Fibroblast of lung (primary cell): ENCODE measurements at places on chromosomes 13 and 19.

DNA sequence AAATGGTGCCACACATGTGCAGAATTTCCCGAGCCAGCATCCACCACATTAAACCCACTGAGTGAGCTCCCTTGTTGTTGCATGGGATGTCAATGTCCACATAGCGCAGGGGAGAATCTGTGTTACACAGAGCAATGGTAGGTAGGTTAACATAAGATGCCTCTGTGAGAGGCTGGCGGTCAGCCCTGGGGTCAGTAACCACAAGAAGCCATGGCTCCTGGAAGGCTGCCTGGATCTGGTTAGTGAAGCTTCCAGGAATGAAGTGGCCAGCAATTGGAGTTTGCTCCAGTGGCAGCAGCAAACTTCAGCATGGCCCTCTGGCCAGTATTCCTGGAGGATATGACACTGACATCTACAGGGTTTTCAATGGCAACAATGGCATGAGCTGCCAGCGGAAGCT, 37.0 kb upstream of the PCDH9 start:
- DNase-seq, result peak; percentile 78

- no peak for DNase-seq
Observed at GRCh38 chr19:33192010-33192409, 2.1 kb upstream of the LRP3 start.

GRCh38 chr13:36090592-36090991, 40.6 kb downstream of the DCLK1 start:
- no peak for DNase-seq

GRCh38 chr13:46951516-46951915, 54.7 kb upstream of the HTR2A start:
- DNase-seq, result peak; percentile 9

DNA sequence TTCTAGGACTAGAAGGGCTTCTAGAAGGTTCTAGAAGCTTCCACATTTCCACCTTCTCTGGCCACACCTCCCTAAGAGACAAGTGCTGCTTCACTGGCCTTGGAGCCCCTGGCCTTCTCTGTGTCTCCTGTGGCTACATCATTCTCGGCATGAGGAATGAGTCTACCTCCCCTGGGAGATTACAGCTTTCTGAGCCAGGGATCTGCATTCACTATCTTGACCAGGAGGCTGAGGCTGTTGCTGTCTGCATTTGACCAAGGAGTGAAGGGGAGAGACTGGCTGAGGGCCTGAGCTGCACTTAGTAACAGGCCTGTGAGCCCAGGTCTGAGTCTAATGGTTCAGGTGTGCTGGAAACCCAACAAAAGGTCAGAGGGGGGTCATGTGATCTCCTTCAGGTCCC, 5.3 kb downstream of the CPAMD8 start:
- DNase-seq, result no peak

DNA sequence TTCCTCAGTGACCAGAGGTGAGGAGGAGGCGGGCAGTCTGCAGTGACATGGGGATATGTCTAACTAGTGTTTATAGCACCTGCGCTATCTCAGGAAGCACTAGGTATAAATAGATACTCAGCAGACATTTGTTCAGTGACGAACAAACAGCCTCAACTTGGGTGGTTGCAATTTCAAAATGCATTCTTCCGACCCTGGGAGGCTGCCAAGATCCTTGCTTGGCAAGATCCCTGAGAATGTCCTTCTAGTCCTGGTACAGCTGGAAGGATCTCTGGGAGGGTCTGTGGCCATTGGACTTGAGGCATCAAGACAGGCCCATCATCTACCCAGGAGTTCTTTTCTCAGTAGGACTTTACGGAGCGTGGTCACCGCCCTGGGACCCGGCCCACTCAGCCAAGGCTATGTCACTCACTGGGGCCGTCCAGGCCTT, 299.5 kb downstream of the ZNF536 start:
- DNase-seq, result peak; percentile 27

GRCh38 chr19:50158577-50158976, 4.5 kb downstream of the IZUMO2 start:
- no peak for DNase-seq

DNA sequence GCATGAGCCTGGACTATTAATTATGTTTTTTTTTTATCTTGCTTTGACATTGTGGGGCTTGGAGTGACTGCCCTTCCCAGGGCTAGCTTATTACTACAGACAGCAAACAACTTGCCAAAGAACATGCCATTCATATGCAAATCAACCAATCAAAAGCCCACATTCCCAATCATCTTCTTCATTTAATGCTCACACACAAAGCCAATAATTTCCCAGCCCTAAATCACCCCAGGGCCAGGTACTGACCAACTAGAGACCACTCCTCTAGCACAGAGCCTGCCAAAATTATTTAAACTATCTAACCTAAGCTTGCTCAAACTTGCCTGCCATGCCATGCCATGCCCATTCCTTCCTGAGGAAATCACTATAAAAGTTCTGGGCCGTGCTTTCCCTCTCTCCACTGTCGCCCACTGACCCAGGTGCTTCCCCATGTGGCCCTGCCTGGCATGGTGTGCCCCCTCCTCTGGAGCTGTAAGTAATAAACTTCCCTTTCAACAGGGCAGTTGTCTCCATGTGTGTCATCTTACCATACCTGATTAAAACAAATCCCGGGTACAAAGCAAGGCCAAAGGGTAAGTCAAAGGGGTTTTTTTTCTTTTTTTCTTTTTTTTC, 15.7 kb downstream of the PBX4 start:
- DNase-seq, result no peak

GRCh38 chr13:36107521-36107920, 23.7 kb downstream of the DCLK1 start:
- no peak for DNase-seq

DNA sequence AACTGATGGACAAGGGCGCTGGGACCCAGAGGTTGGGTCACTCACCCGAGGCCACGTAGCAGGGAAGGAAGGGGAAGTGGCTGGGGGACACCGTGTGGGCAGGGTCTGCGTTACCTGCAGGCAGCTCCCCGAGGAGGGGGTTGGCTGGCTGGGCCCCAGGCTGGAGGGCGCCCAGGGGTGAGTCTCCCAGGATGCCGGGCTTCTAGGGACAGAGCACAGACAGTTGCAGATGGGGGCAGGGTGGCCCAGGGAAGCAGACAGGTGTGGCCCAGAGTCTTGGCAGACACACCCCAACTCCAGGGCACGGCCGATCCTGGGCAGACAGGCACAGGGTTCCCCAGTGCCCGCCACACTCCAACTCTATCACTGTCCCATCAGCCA, 5.6 kb upstream of the FDX2 start:
- DNase-seq, result no peak

- no peak for DNase-seq
Observed at GRCh38 chr19:13841962-13842290, 35.0 kb upstream of the NANOS3 start.

DNA sequence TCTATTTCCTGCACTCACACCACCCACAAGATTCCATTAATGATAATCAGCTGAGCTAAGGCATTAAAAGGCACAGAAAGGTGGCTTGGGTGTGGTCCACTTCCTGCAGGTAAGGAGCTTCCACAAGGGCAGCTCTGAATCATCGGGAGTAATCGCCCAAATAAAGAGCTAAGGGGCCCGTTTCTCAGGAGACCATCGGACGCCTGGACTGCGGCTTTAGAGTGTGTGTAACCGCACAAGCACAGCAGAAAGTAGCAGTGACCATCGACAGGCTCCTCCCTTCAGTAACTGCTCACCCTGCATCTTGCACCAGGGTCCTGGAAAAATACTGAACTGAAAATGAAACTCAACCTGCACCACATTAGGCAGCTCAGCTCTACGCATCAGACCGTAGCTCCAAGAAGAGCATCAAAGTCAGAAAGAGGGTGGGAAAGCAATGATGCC, 6.0 kb downstream of the STK24 start:
- DNase-seq, result no peak

- DNase-seq, result no peak
Observed at GRCh38 chr13:40981949-40982348, 37.2 kb downstream of the ELF1 start.

GRCh38 chr13:111927181-111927540, 139.8 kb upstream of the SOX1 start:
- DNase-seq, result no peak

GRCh38 chr19:2616741-2617392, 85.6 kb downstream of the GNG7 start:
- DNase-seq, result no peak

- no peak for DNase-seq
Observed at GRCh38 chr19:39415111-39416046, 2.9 kb downstream of the PLEKHG2 start.

DNA sequence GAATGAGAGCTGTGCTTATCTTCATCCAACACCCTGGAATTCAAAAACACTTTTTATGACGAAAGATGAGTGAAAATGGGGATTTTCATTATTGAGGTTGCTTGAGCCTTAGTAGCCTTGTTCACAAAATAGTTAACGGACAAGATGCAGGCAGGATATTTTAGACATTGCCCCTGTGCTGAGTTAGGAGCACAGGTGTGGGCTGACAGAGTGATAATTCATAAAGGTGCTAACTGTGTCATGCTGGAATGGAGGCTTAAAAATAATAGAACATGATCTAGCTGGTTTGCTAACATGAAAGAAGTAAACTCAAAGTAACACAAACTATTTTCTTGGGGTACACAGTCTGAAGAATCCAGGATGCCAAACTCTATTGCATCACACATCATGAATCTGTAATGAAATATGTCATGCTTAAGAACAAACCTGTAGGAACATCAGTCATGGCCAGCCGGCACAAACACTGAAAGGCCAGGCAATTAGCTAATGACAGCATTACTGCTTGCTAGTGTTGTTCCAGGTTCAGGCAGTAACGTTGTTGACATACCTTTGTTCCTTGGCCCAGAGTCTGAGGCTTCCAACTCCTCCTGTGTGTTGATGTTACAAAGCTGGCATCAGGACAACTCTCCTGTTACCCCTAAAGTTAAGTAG, 55.3 kb downstream of the FRY start:
- no peak for DNase-seq
